AG10803 (cell line): ENCODE measurements at places on chromosomes 1 and 21.

DNA sequence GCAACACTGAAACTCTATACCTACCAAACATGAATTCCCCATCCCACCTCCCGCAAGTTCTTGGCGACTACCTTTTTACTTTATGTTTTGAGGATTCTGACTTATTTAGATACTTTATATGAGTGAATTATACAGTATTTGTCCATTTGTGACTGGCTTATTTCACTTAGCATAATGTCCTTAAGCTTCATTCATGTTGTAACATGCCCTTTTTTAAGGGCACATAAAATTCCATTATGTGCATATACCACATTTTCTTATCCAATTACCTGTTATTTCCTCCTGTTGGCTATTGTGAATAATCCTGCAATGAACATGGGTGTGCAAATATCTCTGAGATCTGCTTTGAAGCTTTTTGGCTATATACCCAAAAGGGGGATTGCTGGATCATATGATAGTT lies 22.0 kb upstream of the CHIT1 start:
- DNase-seq: no peak

- no peak for DNase-seq
Measured at GRCh38 chr1:57590978-57591377, 167.1 kb upstream of the DAB1 start.

GRCh38 chr21:22754746-22755145 lies 1756.5 kb downstream of the NCAM2 start:
- no peak for DNase-seq

GRCh38 chr21:41369105-41369919 lies 7.5 kb downstream of the MX2 start:
- peak; percentile 17 for DNase-seq

- no peak for DNase-seq
Measured at GRCh38 chr1:61085206-61085982, 3.0 kb downstream of the NFIA start.

GRCh38 chr1:169698976-169699375 lies 12.4 kb downstream of the SELL start:
- no peak for DNase-seq

DNA sequence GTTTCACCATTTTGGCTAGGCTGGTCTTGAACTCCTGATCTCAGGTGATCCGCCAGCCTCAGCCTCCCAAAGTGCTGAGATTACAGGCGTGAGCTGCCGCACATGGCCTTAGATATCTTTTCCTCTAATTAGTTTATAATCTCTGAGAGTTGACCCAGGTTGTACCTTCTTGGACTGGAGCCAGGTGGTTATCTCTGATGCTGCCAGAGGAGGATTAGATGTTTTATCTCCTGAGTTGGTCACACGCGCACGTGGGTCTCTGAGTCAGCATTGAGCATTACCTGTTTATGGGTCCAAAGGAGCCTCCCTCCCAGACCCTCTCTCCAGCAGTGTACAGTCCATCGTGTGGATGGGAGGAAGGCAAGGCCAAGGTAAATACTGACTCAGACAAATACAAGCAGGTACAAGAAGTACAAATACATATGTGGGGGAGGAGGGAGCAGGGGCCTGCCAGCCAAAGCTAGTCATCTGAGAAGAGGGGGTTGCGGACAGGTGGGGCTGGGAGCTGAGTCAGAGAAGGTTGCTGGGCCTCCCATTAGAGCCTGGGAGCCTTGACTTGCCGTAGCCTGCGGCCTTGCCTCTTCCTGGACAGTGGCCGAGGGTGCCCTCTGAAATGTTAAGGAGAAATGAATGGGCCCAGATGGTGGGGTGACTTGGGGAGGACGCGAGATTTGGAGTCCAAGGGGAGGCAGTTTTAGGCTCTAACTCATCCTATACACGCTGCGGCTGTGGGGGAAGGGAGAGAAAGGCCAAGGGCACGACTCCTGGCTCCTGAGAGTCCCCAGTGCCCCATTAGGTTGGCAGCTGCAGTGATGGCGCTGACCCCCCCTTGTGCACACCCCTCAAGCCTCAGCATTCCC lies 13.1 kb downstream of the IL6R start:
- no peak for DNase-seq

- DNase-seq: no peak
Measured at GRCh38 chr1:2787163-2787911, 14.2 kb downstream of the TTC34 start.

GRCh38 chr1:5845376-5845775 lies 146.8 kb downstream of the NPHP4 start:
- DNase-seq: no peak

DNA sequence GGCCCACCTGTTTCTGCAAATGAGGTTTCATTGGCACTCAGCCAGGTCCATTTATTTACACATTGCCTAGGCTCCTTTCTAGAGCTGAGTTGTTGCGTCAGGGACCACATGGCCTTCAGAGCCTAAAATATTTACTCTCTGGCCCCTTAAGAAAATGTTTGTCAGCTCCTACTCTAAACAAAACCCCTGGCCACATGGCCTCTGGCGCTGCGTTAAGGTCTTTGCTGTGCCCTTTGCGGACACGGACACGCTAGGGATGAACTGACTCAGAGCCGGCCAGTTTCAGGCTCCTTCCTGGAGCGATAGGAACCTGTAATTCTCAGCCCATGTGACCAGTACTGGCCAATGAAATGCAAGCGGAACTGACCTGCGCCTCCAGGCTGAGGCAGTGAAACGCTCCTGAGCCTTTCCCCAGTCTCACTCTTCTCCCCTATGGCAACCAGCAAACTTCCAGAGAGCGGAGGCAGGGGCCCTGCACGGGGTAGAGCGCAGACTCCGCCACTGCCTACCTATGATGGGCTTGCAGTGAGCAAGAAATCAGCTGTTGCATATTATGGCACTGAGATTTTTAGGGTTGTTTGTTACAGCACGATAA lies 160.3 kb downstream of the ETS2 start:
- DNase-seq: no peak

- peak; percentile 25 for DNase-seq
Measured at GRCh38 chr1:236507022-236507700, 16.6 kb upstream of the LGALS8 start.

DNA sequence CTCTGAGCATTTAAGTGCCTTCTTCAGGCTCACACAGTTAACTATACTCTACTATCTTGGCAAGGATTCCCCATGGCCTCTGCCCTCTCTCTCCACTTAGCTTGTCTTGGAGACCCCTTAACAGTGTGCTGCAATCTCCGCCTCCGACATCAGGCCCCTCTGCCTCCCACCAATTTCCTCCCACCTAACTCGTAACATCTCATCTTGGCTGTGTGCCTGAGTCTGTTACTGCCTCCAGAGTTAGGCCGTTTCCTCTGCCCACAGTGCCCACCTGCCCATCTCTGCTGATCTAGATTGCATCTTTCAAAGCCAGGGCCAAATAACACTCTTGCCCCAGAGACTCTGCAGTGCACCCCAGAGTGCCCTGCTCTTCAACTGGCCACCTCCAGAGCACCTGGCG lies 244.3 kb upstream of the TMEM51 start:
- no peak for DNase-seq

- DNase-seq: no peak
Measured at GRCh38 chr1:246246430-246246829, 260.6 kb downstream of the SMYD3 start.

GRCh38 chr21:45496968-45497845 lies 45.0 kb downstream of the SLC19A1 start:
- DNase-seq: no peak

- no peak for DNase-seq
Measured at GRCh38 chr1:167137332-167137781, 43.5 kb downstream of the STYXL2 start.

GRCh38 chr1:6124746-6125365 lies 55.3 kb downstream of the CHD5 start:
- no peak for DNase-seq

GRCh38 chr1:221747839-221748238 lies 6.0 kb upstream of the DUSP10 start:
- DNase-seq: no peak

- DNase-seq: no peak
Measured at GRCh38 chr21:20443558-20444155, 554.6 kb upstream of the NCAM2 start.

GRCh38 chr1:180196436-180197003 lies 33.5 kb upstream of the LHX4 start:
- no peak for DNase-seq

GRCh38 chr1:192678099-192678498 lies 42.2 kb downstream of the RGS13 start:
- DNase-seq: no peak

DNA sequence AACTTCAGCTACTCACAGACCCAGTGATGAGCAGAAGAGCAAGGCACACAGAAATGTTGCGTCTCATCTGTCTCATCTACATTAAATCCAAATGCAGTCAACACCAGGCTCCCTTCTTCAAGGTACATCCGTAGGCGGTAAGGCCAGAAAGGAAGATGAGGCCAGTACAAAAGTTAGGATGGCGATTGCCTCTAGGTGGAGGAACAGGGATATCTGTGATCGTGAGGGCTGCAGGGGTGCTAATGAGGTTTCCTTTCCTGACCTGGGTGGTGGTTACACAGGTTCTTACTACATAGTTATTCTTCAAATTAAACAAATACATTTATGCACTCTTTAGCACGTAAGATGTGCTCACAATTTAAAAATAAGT lies 1.4 kb upstream of the MYBPH start:
- DNase-seq: no peak

GRCh38 chr1:8821084-8821483 lies 3.6 kb upstream of the RERE start:
- no peak for DNase-seq

- DNase-seq: peak; percentile 73
Measured at GRCh38 chr1:30695439-30695841, 27.9 kb downstream of the MATN1 start.

GRCh38 chr1:110455151-110455550 lies 4.2 kb downstream of the PROK1 start:
- DNase-seq: no peak

GRCh38 chr1:2515763-2516080 lies 10.7 kb downstream of the PANK4 start:
- DNase-seq: no peak

DNA sequence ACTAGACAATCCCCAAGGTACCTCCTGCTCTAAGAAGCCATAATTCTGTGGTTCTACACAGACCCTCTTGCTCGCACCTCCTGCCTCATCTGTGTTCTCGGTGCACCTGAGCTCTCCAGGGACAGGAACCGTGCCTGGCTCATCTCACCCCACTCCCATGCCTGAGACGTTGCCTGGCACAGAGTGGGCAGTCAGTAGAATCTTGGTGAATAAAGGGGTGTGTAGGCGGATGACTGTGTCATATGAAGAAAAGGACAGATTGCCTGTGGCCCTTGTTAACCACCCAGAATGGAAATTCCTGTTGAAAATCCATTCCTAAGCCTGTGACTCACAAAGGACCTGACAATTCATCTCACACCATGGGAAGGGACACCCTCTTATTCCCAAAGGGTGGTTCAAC lies 92.9 kb downstream of the KCNN3 start:
- DNase-seq: no peak

DNA sequence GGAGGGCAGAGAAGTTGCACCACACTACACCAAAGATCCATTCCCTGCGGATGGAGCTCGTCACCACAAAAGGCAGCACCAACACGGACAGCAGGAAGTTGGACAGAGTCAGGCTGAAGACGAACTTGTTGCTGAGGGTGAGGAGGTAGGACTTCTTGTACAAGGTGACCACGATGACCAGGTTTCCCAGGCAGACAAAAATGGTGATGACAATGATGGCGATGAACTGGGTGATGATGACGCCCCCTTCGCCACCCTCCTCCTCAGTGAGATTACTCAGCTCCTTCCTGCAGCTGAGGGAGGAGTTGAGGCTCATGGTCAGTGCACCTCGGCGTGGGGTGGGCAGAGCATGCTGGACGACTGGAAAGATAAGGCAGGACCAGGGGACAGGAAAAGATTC lies 32.2 kb downstream of the GPR161 start:
- no peak for DNase-seq

DNA sequence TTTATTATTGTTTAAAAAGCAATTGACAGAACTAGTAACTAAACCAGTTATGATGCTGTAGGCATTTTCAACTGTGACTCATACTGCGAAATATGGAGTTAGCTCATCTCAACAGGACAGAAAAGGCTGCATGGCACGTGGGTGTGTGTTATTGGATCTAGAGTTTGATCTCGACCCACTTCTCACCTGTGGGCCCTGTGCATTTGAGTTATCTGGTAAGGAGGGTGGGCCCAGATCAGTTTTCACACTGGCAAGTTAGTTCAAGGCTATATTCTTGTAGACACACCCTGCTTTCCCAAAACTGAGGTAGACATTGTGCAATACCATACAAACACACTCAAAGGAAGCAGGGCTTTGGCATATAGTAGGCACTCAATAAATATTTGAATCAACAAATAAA lies 71.3 kb upstream of the PRDX6 start:
- peak; percentile 68 for DNase-seq

- DNase-seq: peak; percentile 68
Measured at GRCh38 chr1:17207966-17208418, 3.1 kb downstream of the PADI1 start.

DNA sequence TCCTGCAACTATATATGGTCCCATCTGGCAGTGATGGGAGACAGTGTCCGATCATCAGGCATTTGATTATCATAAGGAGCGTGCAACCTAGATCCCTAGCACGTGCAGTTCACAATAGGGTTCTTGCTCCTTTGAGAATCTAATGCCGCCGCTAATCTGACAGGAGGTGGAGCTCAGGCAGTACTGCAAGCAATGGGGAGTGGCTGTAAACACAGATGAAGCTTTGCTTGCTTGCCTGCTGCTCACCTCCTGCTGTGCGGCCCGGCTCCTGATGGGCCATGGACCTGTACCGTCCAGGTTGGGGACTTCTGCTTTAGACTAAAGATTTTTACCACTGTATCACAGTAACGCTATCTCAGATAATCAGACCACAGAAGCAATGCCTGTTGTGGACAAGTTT lies 63.8 kb downstream of the TGFB2 start:
- DNase-seq: no peak

DNA sequence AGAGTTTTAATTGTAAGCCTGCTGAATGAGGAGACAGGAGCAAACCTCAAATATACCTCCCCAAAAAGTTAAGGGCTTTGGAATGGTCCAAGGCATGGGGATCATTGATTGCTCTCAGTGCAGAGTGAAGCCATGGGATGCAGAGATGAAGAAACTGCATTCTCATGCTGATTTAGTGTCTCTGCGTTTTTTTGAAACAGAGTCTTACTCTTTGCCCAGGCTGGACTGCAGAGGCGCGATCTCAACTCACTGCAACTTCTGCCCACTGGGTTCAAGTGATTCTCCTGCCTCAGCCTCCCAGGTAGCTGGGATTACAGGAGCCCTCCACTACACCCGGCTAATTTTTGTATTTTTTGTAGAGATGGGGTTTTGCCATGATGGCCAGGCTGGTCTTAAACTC lies 99.3 kb upstream of the ETV3 start:
- DNase-seq: no peak

DNA sequence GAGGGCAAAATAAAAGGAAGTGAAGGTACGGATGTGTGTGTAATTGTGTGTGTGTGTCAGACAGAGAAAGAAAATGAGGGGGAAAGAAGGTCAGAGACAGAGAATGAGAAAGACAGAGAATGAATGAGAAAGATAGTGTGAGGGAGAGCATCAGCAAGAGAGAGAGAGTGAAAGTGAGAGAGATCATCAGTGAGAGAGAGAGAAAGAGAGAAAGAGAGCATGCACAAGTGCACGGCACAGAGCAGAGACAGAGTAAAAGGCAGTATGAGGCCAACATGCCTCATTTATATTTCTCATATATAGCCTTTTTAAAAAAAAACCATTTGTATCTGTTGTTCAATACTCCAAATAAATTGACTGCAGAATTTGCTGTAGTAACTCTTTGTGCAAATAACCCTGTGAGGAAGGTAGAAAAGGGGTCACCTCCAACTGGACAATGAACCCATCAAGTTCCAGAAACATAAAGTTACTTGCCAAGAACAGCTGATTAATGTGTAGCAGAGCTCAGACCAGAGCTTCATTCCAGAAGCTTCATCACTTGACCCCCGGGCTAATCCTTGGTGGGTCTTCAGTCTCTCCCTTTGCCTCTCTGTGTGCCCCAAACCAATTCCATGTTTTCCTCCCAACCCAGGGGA lies 1.2 kb downstream of the HSD3B2 start:
- no peak for DNase-seq
